ENCODE measurements at places on chromosomes 3 and 15. TPM values are rescaled to one million over a fixed set of nuclear protein-coding genes. Genes with fewer than 3 reads are reported as not detected.

- DNase-seq, result peak; percentile 76
These were observed 596.7 kb downstream of the FGF12 start for GRCh38 chr3:192130534-192131132.

GRCh38 chr3:183300996-183301562 lies 48.0 kb downstream of the B3GNT5 start:
- DNase-seq, result no peak

- no peak for DNase-seq
These were observed 296.5 kb downstream of the SLC9A9 start for GRCh38 chr3:143551761-143552160.

DNA sequence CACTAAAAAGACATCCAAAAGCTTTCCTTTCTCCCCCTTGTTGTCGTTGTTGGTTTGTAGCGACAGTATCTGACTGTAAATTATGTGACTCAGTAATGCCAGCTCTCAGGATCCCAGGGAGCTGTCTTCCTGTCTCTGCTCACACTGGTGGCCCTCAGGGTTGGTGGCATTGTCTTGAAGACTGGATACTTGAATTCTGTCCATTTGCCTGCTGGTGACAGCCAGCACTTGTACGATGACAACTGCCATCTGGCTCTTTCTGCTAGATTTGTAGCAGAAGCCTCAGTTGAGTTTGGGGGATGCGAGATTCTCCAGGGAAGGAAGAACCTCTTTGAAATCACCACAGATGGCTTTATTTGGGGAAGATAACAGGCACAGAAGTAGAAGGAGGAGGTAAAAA lies 120.8 kb downstream of the ARPP21 start:
- no peak for DNase-seq

DNA sequence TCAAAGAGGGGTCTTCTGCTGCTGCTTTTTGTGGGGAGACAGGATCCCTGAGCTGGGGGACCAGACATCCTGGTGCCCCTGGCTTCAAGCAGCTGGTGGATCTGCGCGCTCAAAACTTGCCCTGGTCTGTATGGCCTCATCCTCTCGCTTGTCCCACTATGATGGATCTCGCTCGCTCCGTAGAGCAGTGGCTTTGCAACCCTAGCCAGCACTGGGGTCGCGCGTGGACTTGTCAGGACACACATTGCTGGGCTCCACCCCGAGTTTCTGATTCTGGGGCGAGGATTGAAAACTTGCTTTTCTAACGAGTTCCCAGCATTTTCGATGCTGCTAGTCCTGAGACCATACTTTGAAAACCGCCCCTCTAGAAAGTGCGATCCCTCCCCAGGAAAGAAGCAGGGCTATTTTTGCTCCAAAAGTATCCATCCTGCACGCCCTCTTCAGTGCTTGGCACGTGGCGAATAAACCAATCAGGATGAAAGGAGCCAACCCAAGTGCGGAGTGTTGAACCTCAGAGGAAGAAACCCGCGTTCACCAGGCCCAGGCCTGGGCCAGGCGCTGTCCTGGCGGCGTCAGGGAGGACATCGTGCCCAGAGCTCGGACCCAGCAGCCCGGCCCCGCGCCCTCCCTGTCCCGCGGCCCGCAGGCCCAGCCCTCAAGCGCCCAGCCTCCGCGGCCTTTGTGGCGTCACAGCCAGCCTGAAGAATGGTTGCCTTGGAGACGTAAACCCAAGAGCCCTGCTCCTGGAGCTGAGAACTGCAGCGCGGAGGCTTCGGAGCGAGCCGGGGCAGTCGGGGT lies at the start of gene CFAP100:
TSS of gene CFAP100 (plus strand) at position 731 of the 798 bp plus-strand sequence. CDS start 1,092 bp downstream, outside the sequence.
- no peak for DNase-seq

DNA sequence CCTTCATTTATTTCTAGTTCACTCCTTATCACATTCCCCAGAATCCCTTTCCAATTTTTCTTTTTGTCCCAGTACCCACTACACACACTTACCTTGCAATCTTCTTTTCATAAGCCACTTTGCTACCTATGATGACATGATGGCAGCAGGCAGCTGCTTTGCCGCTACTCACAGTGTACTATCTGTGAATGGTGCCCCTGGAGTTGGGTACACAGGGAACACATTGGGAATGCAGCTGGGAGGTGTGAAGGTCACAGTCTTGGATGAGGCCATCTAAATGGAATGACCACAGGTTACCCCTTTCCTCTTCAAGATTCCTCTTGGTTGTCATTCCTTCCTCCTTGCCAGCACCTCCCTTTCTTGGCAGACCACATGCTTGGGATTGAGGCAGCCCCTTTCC lies 20.8 kb upstream of the TNIK start:
- DNase-seq, result no peak

- DNase-seq, result no peak
These were observed 46.3 kb downstream of the FOXP1 start for GRCh38 chr3:71537211-71537611.

GRCh38 chr3:174951034-174951433 lies 91.9 kb downstream of the NAALADL2 start:
- DNase-seq, result no peak

- no peak for DNase-seq
These were observed 11.3 kb upstream of the PIAS1 start for GRCh38 chr15:68042855-68043222.

GRCh38 chr3:127853681-127854080 lies 31.4 kb upstream of the MGLL start:
- peak; percentile 24 for DNase-seq

DNA sequence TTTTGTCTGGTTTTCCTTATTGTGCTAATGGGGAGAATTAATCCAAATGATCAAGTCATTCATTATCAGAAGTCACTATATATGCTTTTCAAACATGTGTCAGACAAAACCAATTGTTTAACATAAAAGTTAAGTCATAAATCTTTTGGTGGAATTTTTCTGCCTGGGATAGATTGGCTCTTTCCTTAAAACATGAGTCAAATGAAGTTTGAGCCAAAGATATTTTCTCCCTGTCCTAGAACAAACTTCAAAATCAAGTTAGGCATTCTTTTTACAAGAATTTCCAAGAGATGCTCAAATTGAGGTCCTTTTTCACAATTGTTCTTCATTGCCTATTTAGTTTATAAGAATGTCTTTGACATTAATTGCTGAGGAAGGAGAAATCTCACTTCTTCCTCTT lies 138.3 kb downstream of the UACA start:
- DNase-seq, result no peak

DNA sequence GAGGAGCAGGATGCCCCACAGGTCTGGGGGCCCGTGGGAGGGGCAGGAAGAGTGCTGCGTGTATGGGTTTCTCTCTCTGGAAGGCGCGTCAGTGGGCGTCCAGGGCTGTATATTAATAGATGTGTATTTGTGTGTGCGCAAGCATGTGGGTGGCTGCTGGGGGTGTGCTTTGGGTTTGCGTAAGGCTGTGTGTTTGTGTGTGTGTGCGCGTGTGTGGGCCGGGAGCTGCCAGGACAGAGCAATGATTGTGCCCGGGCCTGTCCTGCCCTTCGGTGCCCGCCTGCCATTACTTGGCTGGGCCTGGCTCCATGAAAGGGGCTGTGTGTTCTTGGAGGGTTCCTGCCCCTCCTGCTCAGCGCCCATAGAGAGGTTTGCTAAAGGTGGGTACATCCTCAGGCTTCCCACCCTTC lies 16.3 kb downstream of the CSPG4 start:
- peak; percentile 92 for DNase-seq

DNA sequence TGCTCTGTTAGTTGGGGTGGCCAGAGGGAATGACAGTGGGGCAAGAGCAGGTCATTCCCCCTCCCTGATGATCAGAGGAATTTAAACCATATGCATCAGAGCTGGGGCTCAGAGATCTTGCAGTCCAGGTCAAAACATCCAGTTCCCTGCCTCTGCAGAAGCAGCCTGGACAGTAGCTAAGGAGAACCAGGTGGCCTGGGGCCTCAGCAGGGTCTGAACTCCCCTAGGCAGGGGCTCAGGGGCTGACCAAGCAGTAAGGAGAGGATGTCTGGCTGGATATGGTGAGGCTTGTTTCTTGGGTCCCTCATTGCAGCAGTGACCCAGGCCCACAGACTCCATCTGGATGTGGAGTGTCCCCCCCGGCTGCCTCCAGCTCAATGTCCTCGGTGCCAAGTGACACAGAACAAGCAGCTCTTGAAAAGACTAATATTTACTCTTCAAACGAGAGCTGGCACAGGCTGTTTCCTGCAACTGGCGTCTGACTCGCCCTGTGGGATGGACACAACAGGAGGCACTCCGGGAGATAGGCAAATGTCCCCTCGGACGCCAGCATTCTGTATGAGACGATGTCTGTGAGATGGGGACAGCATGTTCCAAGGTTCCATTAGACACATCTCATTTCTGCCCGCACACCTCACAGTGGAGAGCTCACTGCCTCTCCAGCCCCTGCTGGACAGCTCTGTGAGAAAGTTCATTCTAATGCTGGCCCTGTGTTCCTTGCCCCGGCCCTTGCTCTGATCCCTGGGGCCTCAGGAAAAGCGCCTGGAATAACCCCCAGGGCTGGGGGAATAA lies 37.1 kb downstream of the SEC22C start:
- no peak for DNase-seq

GRCh38 chr3:45605534-45605933 lies 11.0 kb downstream of the LIMD1 start:
- DNase-seq, result no peak

- DNase-seq, result no peak
These were observed 292.3 kb downstream of the ADAMTS17 start for GRCh38 chr15:100049483-100049882.

GRCh38 chr3:110932567-110932966 lies 139.0 kb upstream of the NECTIN3 start:
- DNase-seq, result no peak

DNA sequence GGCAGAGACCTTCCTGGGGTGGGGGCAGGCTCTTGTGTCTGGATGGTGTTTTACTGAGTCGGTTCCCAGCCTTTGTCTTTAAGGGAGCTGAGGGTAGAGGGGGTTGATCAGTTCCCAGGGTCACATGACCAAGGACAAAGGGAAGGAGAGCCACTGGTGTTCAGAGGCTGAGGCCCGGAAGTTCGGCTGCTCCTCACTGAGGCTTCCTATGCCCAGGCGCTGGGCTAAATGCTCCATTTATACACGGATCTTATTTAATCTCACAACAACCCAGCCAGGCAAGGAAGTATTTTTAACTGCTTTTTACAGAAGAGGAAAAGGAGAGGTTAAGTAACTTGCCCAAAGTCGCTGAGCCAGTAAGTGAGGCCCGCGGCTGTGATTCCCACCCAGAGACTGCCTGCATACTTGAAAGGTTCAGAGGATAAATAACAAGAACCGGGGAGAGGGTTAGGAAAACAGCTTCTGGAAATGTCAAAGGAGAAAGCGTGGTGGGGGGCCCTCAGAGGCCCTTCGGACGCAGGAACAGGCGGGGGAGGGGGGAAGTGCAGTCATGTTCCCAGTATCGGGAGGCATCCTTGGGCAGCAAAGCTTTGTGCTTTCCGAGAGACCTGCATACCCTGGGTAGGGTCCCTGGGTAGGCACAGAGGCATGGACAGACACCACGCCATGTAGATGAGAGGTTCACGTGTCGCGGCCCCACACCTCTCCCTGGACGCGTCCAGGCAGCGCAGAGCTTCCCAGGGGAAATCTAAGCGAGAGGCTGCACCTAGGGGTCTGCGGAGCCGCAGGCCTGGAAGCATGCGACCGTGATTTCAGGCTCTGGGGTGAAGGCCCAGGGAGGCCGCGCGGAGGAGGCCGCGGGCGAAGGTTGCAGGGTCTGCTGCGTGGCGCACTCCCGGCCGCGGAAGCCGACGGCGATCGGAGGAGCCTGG lies 21.3 kb downstream of the EPHB3 start:
- no peak for DNase-seq

DNA sequence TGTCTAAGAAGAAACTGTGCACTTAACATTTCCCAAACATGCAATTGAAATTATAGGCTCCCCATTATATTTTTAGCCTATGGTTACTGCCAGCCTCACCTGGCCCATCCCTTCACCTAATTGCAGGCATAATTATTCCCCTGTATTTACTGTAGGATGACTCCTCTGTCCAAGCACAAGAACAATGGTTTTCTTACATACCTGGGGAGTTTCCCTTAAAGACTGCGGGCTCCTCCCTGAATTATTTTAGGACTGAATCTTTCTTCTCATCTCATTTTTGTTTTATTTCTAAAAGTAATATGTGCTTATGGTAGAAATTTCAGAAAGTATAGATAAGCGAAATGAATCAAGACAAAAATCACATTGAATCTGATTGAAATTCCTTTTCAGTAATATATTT lies 11.4 kb downstream of the TM4SF1 start:
- no peak for DNase-seq

DNA sequence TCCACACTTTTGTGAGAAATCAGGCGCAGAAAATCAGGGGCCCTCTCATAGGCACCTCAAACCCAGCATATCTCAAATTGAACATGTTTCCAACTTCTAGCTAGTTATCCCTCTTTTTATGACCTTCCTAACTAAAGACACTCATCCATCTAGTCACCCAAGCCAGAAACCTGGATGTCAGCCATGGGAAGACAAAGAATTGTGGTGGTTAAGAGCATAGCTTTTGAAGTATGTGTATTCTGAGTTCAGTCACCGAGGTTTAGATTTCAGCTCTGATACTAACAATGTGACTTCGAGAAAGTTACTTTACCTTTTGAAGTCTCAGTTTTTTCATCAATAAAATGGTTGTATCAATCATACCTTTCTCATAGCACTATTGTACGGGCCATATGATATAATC lies 495.5 kb downstream of the NLGN1 start:
- no peak for DNase-seq

DNA sequence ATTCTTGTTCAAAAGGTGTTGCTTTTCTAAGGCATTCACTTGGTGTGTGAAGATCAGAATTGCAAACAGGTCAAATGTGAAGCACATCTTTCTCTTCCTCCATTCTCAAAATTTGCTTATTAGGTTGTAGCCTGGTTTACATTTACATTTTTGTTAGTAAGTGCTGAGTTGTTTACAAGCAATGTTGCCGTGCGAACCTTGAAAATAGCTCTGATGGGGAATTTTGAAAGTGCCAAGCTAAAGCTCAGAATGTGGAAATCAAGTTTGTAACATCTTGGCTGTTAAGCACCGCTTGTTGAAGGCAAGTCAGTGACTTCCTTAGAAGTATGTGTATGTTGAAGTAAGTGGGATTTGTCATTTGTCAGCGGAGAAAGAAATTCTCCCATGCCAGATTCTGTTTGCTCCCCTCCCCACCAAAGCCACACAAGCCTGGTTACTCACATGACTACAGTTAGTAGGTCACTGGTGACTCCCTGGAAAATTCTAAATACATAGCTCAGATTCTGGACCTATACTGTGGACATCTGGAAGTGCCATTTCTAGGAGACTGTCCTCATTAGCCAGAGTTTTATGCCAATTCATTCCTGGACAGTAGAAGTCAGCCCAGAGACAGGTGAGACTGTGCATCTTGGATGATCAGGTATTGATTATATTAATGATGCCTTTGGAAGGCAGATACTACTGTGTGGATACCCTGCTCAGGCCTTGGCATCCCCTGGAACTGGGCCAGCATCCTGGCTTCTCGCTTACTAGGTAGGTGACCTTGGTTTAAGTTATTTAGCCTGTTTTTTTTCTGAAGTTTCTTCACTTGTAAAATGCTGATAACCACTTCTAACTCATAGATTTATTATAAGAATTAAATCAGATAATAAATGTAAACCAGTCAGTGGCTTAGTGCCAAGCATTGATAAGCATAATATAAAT lies 390.6 kb upstream of the SEMA6D start:
- no peak for DNase-seq

The SERPINI2 gene
- not detected for total RNA-seq

The C15orf62 gene
- total RNA-seq, result not detected

The HYAL1 gene
- total RNA-seq, result 1.1 TPM

The HRH1 gene
- total RNA-seq, result not detected

The UBAP1L gene
- total RNA-seq, result 31.5 TPM

The ANKUB1 gene
- total RNA-seq, result not detected

The RBSN gene
- total RNA-seq, result 21.2 TPM

The FBXO40 gene
- 0.08 TPM for total RNA-seq

The ZPLD1 gene
- 0.45 TPM for total RNA-seq

The IMPDH2 gene
- 511 TPM for total RNA-seq

The PLA2G4E gene
- not detected for total RNA-seq

The FAH gene
- total RNA-seq, result 60.7 TPM

The DPPA2 gene
- total RNA-seq, result not detected

The IL17RB gene
- total RNA-seq, result not detected

The TM4SF18 gene
- 72.6 TPM for total RNA-seq

Data from SK-MEL-5 (cell line).